ENCODE measurements at places on chromosomes 1 and 21.

DNA sequence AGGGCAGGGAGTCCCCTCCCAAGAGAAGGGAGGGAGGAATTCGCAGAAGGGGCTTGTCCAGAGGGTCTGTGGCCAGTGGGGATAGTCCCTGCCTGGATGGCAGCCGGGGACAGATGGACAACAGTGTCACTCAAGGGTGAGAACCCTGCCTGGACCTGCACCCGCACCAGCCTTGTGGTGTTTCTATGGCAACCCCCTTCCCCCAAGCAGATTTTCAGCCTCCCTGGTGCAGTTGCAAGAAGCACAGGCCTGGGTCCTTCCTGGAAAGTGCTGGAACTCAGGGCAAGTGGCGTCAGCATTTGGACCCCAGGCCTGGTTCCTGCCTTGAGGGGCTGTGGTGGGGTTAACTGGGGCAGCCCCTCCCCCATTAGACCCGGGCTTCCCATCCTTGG lies 83.8 kb upstream of the ACTL8 start:
- no peak for ATAC-seq

DNA sequence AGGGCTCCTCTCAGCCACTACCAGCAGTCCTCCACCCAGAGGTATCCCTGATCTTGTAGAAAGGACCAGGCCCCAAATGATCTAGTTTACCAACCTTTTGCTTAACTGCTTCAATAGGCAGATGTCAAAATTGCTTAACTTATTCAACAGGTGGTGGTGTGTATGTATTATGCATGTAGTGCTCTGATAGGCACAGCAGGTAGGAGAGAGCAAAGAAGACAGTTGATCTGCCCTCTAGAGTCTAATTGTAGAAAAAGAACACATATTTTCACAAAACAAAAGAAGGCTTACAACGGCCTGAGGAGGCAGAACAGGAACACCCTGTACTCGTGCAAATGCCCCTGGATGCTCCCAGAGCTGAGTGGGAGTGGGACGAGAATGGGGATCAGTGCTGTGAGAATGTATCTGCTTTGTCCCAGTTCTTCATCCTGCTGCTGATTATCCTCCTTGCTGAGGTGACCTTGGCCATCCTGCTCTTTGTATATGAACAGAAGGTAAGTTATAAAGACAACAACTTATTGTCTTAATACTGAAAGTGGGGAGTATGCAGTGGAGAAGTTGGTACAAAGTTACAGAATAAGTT lies 21.1 kb downstream of the CD53 start:
- ATAC-seq, result no peak

- ATAC-seq, result no peak
Measured at GRCh38 chr1:25146451-25146855, 85.8 kb downstream of the SYF2 start.

DNA sequence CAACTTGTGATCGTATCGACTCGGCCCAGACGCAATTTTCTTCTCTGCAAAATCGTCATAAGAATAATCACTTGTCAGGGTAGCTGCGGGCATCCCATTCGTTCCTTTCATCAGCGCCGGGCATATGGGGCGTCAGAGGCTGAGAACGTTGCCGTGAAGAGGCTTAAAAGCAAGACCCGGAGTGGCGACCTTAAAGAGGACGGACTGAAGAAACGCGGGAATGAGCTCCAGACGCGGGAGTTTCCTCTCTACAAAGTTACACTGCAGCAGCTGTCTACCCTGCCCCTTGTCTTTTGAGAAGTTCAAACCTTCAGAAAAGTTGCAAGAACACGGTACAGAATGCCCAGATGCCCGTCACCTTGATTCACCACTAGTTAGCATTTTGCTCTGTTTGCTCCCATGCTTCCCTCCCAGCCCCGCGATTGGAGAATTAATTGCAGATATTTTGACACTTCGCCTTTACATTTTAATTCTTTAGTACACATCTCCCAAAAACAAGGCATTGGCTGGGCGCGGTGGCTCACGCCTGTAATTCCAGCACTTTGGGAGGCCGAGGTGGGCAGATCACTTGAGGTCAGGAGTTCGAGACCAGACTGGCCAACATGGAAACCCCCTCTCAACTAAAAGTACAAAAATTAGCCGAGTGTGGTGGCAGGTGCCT lies 967 bp downstream of the CENPS start:
- ATAC-seq, result no peak

DNA sequence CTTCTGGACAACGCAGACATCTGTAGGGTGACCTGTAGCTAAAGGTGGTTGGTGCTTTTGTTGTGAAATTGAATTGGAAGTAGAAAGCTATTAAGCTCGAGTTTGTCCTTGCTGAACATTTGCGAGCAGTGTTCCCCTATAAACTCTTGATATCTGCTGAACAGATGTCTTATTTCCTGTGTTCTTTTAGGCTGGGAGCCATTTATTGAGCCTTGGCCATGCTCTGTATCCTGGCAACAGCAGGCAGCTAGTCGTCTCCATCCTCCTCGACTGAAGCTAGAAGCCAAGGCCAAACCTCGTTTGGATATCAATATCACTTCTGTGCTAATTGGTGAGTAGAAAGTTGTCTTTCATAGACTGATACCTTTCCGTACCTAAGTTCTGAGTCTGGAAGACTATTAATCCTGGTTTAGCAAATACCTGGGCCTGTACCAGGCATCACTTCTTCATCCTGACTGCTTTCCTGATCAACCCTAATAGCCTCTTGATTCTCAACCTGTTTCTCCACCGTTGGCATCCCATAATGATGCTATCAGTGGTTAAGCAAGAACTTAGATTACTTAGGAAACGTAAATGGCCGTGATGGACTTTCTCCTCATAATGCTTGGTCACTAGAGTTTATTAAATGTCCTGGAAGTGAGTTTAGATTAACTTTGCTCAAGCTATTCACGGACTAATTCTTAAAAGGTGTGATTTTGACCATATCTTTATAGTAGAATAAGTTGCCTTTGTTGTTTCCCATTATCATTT lies 103.4 kb downstream of the VPS13D start:
- ATAC-seq, result no peak

- ATAC-seq, result no peak
Measured at GRCh38 chr1:91345395-91346005, 59.1 kb downstream of the HFM1 start.

DNA sequence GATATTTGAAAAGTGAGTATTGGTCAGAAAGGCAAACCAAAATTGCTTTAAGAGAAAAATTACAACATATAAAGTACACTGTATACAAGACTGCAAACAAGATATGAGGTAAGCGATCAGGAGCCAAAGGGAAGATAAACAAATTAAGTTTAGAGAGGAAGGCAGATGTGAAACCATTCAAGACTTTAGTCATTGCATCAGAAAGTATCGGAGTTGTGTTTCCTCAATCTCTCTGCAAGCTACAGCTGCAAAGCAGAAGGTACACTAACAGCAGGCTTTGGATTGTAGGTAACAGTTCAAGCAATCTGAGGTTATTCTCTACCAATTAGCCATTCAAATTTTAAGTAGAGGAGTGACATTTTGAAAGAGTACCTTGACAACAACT lies 21.3 kb upstream of the TLCD4 start:
- ATAC-seq, result no peak

DNA sequence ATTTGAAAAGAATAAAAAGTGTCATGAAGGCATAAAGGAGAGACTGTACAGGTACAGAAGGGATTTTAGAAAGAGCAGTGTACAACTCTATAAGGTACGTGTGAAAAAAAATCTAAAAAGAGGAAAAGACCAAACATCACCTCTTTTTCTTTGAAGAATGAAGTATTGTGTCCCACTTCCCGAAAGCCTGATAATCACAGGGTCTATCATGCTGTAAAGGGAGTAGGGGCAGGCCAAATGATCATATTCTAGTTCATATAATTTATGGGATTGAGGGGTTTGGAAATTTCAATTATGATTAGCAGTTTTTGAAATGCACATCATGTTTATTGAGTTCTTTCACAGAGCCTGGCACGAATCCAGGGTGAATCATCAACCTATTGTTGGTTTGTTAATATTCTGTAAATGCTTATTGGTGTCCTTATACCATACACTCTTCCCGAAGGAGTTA lies 910 bp upstream of the RERE start:
- ATAC-seq, result no peak

DNA sequence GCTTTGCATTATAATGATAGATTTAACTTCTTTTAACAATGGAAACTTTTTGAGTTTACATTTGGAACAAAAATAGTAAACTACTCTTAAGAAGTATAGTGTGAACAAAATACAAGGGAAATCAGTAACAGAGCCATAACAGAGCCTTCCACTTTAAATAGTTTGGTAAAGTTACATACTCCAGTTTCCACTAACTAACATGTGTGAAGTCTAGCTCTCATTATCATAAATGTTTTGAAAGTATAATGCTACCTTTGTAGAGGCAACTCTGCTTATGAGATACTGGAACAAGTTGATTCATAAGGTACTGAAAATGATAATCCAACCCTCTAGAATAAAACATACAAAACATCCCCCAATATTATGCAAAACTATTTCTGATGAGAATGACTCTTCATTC lies 1155.1 kb upstream of the ADGRL2 start:
- ATAC-seq, result no peak

GRCh38 chr1:200890818-200891773 lies 3.6 kb upstream of the INAVA start:
- peak; percentile 9 for ATAC-seq

- ATAC-seq, result no peak
Measured at GRCh38 chr1:34165422-34165921, 442 bp upstream of the CSMD2 start.

DNA sequence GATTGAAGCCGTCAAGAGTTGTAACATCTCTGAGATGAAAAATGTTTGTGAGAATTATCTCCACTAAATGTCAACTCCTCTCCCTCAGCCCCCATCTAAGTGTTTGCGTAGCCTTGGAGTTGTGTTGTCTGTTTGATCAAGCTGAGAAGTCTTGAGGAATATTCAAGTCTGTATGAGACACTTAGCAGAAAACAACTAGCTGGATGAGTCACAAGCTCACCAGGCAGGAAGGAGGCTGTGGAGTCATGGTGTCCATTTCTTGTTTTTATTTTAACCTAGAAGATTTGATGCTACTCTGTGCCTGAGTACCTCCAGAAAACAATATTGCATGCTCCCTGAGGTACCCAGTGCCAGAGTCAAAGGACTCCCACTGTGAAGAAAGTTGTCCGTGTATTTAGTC lies 211.6 kb upstream of the PLXNA2 start:
- ATAC-seq, result peak; percentile 55

- ATAC-seq, result no peak
Measured at GRCh38 chr21:39863111-39863510, 4.1 kb upstream of the PCP4 start.

- peak; percentile 35 for ATAC-seq
Measured at GRCh38 chr1:232335741-232336293, 294.1 kb downstream of the SIPA1L2 start.

DNA sequence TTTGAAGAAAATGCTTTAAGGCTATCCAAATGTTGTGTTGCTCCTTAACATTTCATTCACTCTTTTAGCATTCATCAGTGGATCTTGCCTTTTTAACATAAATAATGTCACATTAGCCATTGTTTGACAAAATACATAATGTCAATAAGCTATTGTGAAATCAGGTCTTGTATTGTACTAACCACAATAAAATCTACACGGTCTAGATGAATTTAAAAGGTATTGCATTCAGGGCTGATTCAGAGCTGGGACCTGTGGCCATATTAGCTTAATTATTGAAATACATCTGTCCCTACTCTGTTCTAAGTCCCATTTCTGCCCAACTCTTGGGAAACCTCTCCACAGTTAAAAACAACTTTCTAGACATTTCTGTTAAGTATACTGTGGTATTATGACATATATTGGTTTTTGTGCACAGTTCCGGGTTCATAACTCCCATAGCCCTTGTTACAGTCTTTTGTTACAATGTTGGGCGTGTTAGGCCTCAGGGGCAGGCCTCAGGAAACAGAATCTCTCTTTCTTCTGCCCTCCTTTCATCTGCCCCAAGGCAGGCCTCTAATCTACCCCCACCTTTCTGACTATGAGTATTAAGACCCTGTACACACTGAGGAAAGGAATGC lies 44.7 kb upstream of the CITED4 start:
- ATAC-seq, result peak; percentile 56

DNA sequence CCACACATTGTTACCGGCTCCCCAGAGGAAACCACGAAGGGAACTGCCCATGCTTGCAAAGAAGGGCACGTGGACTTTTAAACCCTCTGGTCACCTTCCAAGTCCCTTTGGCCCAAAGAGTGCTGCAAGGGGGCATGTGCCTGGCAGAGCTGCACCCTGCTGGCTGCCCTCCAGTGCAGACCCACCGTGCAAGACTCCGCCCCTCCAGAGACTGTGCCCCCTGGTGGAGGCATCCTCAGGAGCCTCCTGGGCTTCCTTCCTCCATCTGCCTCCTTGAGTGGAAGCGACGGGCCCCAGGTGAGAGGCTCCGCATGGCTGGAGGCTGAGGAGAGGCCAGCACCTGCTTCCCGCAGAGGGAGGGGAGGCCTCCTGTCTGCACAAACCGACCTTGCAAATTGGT lies 100.6 kb downstream of the CRYAA start:
- no peak for ATAC-seq

DNA sequence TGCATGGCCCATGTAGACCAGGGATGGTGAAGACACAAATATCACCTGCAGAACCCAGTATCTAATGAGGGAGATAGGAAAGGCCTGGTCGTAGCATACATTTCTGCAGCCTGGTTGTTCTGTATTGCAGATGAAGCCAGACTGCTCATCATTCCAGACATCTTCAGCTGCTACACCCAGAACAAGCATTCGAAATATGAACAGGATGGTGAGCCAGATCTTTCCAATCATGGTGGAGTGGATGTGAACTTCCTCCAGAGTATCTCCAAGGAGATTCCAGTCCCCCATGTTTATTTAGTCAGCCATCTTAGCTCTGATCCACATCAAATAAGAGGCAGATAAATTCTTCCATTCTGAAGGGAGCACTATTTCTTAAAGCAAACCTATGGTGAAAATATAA lies 2.7 kb upstream of the MYCBP start:
- ATAC-seq, result no peak

GRCh38 chr1:183543619-183544204 lies 46.5 kb downstream of the NCF2 start:
- peak; percentile 79 for ATAC-seq

DNA sequence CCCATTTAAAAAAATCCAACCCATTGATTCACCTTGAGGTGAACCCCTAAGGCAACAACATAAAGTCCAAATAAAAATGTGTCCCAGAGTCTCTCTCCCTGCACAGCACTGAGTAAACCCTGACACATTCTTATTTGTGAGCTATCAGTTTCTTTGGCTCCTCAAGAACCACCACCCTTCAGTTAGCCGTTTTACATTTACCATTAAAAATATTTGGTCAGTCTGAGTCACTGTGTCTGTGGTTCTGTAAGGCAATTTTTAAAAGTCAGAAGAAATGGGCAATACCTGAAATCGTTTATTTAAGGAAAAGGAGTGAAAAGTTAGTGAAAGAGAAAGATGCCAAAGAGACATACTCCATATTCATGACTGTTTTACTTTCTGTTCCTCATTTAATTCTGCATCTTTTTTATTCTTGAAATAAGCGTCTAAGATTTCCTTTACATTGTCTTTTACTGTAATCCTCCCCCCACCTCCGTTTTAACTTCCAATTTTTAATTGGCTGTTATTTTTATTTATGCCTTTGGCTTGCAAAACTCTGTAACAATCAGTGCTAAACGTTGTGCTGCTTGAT lies 91.7 kb upstream of the IVNS1ABP start:
- no peak for ATAC-seq

GRCh38 chr1:20426923-20427322 lies 59.1 kb downstream of the CAMK2N1 start:
- ATAC-seq, result peak; percentile 81

All from esophagus mucosa (tissue), 1 donor.